T-cell (primary cell): ENCODE measurements at places on chromosomes 12 and 14.

- DNase-seq, result no peak
Observed at GRCh38 chr14:55370883-55371455, 40.7 kb downstream of the ATG14 start.

- DNase-seq, result no peak
Observed at GRCh38 chr12:120048263-120048662, 59.2 kb downstream of the BICDL1 start.

DNA sequence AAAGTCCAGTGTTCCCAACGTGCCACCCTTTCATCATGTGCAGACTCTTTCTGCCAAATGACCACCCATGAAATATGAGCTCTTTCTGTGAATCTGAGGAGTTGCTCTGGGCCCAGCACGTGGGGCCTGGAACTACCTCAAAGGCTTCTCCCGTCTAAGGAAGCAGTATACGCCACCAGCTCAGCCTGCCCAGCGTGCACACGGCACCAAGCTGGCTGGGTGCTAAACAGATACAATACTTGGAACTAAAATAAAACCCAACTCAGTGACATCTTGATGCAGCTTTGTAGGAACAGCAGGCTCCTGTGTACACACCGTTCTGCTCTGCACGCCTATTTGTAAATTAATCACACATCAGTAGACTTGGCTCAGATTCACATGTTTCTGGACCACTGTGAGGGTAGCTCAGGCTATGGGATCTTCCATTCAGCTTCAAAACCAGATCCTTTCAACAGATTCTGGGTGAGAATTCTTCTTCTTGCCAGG lies 74.8 kb downstream of the ARL6IP4 start:
- no peak for DNase-seq

GRCh38 chr12:123801573-123802178 lies 39.6 kb downstream of the DNAH10 start:
- no peak for DNase-seq

- no peak for DNase-seq
Observed at GRCh38 chr12:127414636-127415035, 852.3 kb upstream of the TMEM132C start.

DNA sequence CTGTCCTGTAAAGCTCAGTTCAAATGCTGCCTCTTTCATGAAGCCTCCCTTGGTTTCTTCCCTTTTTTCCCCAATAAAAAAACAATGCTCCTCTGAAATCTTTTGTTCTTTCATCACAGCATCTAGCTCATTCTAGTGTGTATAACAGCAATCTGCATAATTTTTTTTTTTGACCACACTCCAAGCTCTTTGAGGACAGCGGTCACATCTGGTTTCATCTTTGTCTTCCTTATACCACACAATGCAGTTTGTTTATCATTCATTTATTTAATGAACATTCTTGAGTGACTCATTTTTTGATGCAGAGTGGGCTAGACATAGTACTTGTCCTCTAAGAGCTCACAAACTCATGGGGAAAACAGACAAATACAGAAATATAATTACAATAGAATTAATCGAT lies 7.3 kb downstream of the GNG2 start:
- DNase-seq, result no peak

DNA sequence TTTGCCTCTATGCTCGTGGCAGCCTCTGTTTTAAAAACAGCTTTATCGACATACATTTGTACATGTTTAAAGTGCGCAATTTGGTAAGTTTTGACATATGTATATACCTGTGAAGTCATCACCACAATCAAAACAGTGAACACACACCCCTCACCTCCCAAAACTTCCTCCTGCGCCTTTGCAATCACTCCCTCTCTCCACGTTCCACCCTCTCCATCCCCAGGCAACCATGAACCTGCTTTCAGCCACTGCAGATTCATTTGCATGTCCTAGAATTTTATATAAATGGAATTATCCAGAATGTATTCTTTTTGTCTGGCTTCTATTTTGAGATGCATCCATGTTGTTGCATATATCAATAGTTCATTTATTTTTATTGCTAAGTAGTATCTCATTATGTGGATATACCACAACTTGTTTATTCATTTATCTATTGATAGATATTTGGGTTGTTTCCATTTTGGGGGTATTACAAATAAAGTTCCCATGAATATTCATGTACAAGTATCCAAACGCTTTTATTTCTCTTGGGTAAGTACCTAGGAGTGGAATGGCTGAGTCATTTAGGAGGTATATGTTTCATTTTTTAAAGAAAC lies 15.5 kb upstream of the CHGA start:
- DNase-seq, result no peak

GRCh38 chr12:109873653-109874052 lies 6.7 kb downstream of the GLTP start:
- DNase-seq, result no peak

- no peak for DNase-seq
Observed at GRCh38 chr14:59282378-59282765, 93.9 kb downstream of the DAAM1 start.

DNA sequence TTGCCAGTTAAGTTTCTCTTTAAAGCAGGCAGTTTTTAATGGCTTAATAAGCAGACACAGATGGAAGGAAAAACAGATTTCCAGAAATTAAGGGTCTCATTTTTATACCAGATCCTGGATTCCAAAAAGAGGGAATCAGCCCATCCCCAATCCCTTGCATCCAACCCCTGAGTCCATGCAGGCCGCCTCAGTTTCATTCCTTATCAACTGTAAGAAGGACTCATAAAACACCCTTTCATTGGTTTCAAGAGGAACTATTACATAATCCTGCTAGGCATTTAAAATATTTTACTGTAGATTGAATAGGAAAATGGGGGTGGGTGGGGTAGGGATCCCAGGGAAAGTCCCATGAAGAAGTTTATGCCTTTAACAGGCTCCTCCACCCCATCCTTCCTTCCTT lies 9.4 kb downstream of the CCDC184 start:
- no peak for DNase-seq

DNA sequence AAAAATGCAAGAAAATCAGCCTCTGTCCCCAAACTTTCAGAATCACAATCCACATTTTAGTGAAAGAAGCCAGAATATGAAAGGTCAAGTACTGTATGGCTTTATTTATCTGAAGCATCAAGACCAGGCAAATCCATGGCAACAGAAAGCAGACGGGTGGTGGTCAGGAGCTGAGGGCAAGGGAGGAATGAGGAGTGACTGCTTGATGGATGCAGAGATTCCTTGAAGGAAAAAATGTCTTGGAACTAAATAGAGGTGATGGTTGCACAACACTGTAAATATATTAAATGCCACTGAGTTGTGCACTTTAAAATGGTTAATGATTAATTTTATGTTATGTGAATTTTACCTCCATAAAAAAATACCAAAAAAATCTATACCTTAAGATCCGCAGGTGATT lies 165.1 kb downstream of the GXYLT1 start:
- DNase-seq, result no peak

DNA sequence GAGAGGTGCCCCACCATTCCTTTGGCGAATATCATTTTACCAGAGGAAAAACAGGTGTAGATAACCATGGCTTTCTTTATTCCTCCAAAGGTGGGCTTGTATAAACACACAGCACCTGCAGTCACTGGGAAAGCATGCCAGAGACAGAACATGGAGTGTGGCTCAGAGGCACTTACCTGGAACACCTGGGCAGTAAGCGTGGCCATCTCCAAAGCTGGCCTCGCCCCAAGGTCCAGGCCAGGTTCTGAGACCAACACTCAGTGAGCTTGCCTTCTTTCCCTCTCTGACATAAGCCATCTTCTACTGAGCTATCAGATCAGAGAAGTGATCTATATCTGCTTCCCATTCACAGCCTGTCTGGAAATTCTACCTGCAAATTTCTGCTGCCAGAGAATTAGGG lies 70.5 kb downstream of the NUAK1 start:
- DNase-seq, result no peak
